ENCODE measurements at places on chromosomes 2 and 18.

DNA sequence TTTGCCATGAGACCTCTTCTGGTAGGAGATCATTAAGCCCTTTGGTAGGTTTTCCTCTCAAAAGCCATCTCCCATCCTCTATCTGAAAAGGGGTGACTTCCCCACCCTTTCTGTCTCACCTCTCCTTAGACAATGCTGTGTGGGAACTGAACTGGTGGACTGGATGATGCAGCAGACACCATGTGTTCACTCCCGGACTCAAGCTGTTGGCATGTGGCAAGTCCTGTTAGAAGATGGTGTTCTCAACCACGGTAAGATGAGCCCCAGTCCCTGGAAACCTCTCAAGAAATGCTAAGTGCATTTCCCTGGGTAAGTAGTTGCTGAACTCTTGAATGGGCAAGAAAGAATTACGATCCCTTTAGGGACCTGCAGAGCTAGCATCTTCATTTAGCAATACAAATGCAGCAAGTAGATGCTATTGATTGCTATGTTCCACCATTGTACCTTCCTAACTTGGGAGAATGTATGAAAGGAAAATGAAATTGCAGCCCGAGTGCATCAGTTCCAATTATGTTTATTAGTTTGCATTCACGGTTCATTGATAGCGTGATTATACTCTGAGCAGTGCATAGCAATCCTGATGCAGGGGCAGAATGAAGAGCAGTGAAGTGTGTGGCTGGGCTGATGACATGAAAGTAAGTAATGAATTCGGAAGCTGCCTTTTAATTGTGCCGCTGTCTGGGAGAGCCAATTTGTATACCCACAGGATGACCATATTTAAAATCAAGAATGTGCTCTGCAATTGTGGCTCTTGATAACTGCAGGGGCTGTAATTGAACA is 110.0 kb upstream of the MAP3K20 start:
- DNase-seq, result no peak

DNA sequence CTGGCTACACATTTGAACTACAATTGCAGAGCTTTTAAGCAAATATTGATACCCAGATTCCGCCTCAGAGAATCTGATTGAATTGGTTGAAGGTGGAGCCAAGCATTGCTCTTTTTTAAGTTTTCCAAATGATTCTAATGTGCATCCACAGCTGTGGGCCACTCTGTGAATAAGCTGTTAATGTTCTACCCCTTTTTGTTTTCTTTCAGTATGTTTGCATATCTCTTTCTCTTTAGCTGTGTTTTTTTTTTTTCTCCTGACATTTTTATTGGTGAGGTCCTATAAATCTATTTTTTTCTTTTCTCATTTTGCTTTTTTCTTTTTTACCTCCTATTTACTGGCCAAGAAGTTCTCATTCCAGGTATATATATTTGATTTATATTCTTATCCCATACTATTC is 6.5 kb downstream of the SCN3A start:
- DNase-seq, result no peak

DNA sequence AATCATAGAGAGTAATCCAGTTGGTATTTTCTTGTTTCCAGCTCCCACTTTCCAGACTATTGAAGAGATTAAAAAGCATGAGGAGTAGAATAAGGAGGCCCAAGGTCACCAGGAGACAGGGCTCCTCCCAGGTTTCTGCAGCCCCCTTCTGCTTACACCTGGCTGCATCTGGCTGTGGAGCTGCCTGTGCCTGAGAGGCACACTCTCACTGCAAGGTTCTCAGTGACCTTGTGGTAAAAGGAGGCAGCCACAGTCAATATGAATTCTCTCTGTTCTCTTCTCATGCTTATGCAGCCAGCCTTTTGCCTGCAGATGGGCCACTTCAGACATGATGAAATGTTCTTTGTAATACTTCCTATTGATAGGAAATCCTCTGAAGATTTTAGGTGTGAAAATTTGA is 233.7 kb downstream of the MYO3B start:
- DNase-seq, result no peak

DNA sequence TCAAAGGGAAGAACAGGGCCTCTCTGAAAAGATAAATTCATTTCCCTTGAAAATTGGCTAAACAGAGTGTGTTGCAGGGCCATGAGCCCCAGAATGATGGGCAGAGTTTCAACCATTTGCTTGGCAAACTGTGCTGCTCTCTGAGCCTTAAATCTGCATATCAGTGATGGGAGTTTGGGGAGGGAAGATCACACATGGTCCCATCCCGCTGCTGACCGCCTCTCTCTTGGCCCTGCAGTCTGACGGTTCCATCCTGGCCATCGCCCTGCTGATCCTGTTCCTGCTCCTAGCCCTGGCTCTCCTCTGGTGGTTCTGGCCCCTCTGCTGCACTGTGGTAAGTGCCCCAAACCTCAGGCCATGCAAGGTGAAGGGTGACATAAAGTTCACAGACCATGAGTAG is 139.0 kb downstream of the ANTXR1 start:
- no peak for DNase-seq

- DNase-seq, result no peak
These were observed 287.6 kb upstream of the ZNF521 start for GRCh38 chr18:25639596-25639995.

GRCh38 chr2:237048595-237048994 is 37.1 kb upstream of the COPS8 start:
- DNase-seq, result no peak

- DNase-seq, result no peak
These were observed 37.5 kb downstream of the ADI1 start for GRCh38 chr2:3481736-3482362.

- no peak for DNase-seq
These were observed 19.6 kb upstream of the WDR75 start for GRCh38 chr2:189421644-189422043.

GRCh38 chr2:56502616-56503015 is 318.8 kb downstream of the CCDC85A start:
- no peak for DNase-seq

- no peak for DNase-seq
These were observed 1815.6 kb upstream of the LRRTM1 start for GRCh38 chr2:82120115-82120514.

- DNase-seq, result no peak
These were observed 66.3 kb downstream of the SIGLEC15 start for GRCh38 chr18:45891806-45892205.

DNA sequence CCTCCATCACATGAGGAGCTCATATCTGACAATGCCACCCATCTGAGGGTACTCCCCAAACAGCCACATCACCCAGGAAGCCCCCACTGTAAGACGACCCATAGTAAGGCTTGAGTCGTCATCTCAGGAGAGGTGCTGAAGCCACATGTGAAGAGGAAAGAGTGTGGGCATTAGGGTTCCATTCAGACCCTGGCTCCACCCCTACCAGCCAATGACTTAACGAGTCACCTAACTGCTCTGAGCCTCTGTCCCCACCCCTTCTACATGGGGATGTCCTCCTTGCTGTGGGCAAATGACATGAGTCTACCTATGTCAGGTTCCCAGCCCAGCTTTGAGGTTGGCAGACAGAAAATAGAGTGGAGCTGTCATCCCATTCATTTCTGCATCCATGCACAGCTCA is 46.3 kb downstream of the C1QL2 start:
- no peak for DNase-seq

DNA sequence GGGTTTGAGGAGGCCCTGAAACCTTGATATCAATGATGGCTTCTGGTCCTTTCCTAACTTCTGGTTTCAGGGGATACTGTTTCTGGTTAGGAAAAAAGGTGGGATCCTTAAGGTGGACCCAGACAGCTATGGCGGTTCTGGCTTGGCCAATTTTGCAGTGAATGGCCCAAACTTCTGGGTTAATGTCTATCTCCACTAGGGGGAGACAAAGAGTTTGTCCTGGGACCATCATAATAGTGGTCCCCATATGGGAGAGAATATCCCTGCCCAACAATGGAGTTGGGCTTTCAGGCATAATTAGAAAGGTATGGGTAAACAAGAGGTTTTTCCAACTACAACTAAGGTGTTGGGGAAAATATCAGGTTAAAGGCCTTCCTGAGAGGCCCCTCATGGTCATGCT is 273.5 kb downstream of the CALCRL start:
- no peak for DNase-seq

DNA sequence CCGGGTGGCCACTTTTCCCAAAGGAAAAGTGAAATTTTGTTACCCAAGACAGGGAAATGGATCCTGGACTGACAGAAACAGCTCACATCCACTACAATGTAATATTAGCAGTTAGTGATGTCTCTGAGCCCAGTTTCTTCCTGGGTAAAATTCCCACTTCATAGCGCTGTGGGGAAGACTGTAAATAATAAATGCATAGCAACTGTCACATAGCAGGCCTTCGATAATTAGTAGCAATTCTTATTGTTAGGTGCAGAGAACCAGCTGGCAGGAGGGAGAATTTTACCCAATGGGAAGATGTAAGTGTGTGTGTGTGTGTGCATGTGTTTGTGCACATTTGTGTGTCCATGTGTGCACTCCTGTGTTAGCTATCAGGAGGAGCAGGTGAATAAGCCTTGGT is 221.5 kb downstream of the SLC4A3 start:
- no peak for DNase-seq

- DNase-seq, result no peak
These were observed 89.9 kb downstream of the LYPD6 start for GRCh38 chr2:149420053-149420963.

DNA sequence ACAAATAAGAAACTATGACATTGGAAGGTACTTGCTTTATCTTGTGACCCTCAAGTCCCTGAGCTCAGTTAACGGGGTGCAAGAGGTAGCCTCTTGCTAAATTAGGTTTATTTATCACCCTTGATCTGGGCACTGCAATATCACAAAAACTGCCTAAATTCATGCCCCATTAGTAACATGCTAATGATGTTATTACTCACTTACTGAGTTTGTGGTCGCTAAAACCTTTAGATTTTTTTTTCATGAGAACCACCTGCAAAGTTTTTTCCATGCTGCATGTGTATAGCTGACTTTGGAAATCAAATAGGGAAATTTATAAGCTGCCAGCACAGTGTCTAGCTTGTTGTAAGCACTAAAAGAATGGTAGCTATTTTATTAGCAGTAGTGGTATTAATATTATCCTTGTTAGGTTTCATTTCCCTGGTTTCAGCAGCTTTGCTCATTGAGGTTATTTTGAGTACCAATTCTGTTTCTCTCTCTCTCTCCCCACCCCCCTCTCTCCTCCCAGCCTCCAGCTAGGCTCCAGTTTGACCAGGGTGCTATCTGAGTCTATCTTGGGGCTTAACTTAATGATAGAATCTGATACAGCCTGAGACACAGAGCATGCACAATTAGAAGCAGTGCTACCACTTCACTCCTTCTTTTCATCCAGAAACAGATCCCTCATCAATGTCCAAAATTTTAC is 88.7 kb upstream of the ATP8B1 start:
- DNase-seq, result no peak

DNA sequence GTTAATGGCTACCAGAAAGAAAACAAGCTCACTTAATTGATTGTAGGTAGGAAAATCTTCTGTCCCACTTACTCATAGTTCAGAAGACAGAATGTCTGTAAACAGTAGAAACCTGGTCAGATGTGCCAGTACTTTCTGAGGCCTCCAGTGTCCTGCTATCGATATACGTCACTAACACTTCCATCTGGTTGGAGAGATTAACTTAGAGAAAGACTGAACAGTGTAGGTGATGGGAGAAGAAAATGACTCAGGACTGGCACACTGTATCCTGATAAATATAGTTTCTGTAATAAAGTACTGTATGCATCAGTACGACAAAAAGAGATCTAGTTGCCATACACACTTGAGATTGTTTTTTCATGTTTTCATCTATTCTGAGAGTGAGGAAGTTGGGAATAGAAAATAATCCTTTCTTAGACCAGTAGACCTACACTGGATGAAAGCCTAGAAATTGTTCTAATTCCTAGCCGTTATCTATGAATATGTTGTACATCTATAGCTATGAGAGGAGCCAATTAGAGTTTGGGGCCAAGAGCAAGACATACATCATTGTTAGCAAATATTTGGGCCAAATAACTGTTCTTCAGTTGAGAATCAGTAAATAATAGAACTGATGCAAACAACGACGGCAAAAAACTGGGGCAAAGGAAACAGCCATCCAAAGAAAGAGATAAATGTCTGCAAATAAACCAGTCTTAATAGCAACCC is 105.9 kb downstream of the NAT8 start:
- no peak for DNase-seq

- DNase-seq, result no peak
These were observed 52.3 kb downstream of the RAB10 start for GRCh38 chr2:26086155-26086637.

- peak; percentile 8 for DNase-seq
These were observed 6.8 kb upstream of the PXDN start for GRCh38 chr2:1750933-1751766.

DNA sequence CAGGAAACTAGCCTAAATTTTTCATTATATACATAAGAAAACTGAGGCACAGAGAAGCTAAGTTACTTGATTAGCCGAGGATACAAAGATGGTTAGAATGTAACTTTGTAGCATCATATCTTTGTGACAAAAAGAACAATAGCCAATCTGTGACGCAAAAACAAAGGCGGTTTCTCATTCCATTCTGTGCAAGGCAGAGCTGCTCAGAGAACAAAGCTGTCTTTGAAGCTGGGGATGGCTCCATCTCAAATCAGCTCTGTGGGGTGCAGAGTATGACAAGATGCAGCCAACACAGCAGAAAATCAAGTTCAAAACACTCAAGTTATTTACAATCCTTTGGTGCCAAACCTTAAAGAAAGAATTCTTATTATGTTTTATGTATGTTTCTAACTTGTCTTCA is 81.9 kb upstream of the VWC2L start:
- no peak for DNase-seq
